ENCODE measurements at places on chromosomes 4 and X.
A peak's percentile ranks its signal among the peaks of the same experiment; 100 is the strongest.

GRCh38 chr4:150906987-150907633, 108.0 kb downstream of the LRBA start:
- DNase-seq: no peak

DNA sequence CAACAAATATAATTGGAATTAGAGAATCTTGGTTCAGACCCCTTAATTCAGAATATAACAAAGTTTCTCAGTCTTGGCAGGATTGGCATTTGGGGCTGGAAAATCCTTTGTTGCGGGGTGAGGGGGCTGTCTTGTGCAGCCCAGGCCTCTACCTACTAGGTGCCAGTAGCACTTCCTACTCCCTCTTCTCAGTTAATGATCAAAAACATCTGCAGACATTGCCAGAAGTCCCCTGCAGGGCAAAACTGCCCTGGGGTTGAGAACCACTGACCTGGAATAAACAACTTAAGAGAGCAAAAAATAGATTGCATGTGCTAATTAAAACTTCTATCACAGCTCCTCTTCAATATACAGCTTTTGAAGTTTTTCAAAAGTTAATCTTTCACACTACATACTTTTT, 36.7 kb upstream of the CXorf38 start:
- DNase-seq: no peak

GRCh38 chrX:40468033-40468846, 112.5 kb upstream of the ATP6AP2 start:
- DNase-seq: no peak

DNA sequence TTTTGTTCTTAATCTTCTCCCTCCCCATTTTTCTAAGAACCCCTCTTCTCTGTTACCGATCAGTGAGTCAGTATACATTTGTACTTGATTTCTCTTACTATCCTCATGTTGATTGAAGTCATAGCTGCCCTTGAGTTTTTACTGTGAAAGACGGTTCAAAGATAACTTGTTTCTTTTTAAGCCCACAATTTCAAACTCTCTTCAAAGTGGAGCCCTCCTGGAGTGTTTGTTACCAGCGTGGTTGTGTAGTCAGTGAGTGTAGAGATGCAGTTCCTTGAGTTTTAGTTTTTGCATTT, 7.9 kb downstream of the PPP1R3F start:
- DNase-seq: no peak

DNA sequence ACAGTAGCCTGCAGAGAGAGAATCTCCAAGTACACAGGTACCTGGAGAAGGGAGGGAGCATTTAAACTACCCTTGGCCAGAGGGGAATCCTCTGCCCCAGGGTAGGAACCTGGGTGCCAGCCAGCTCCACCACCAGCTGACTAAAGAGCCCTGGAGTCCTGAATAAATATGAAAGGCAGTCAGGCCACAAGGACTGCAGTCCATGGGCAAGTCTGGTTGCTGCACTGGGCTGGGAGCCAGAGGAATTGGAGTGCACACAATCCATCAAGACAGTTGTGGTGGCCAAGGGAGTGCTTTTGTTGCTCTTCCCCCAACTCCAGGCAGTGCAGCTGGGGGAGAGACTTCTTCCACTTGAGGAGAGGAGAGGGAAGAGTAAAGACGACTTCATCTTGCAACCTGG, 172.5 kb downstream of the HNRNPD start:
- no peak for DNase-seq

DNA sequence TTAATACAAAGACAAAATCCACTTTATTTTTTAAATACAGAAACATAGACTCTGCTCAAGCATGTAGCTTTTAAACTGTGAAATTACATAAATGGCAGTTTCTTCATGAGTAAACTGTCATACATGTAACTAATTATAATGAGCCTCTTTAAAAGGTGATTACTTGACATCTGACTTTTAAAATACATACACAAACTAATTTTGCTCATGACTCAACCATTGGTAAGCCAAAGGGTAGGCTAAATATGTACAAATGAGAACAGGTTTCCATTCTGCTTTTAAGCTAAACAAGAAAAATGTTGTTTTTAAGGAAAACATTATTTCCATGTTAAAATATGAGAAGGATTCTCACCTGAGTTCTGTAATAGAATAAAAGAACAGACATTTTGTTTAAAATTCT, 27.9 kb downstream of the CAMK2D start:
- DNase-seq: no peak

GRCh38 chr4:184099535-184099966, 118.1 kb downstream of the ENPP6 start:
- peak; percentile 43 for DNase-seq

GRCh38 chr4:77003400-77003799, 53.8 kb downstream of the SEPTIN11 start:
- no peak for DNase-seq

GRCh38 chrX:118928151-118928550, 46.3 kb upstream of the LONRF3 start:
- DNase-seq: no peak

DNA sequence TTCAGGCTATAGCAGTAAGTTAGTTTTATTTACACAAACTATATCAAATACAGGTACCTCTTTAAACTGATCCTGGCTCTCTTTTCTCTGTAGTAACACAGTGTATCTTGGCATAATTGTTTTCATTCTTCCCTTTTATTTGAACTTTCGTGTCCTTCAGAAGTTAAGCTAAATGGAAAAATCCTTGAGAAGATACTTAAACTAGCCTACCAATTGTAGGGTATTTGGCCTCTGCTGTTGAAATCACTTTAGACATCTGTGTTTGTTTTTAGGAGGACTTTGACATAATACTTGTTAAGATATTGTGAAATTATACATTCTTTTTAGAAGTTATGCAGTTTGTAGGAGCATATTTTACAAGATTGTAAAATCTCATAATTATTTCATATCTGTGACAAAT, 90.3 kb upstream of the GK2 start:
- no peak for DNase-seq

Data from NCI-H2171 (cell line).